ENCODE measurements at places on chromosomes 12 and 14. TPM values are rescaled to one million over a fixed set of nuclear protein-coding genes. Genes with fewer than 3 reads are reported as not detected.

The NEK9 gene
- 165 TPM for total RNA-seq

The KRT4 gene
- total RNA-seq = not detected

The RERGL gene
- total RNA-seq = 2.1 TPM

The PIWIL1 gene
- total RNA-seq = not detected

The KIF26A gene
- total RNA-seq = 11.8 TPM

The SLC10A1 gene
- total RNA-seq = not detected

The KRT77 gene
- not detected for total RNA-seq

The CIDEB gene
- 59.5 TPM for total RNA-seq

The FAM186B gene
- 2.3 TPM for total RNA-seq

The ANAPC7 gene
- 27.4 TPM for total RNA-seq

The NEUROD4 gene
- total RNA-seq = 1.3 TPM

The GXYLT1 gene
- 11.9 TPM for total RNA-seq

The GZMB gene
- total RNA-seq = 2.9 TPM

The MAP3K9 gene
- total RNA-seq = 4.3 TPM

The MRPL52 gene
- 58.3 TPM for total RNA-seq

The TEAD4 gene
- 16.6 TPM for total RNA-seq

The OAS1 gene
- total RNA-seq = 17.2 TPM

The FGF23 gene
- total RNA-seq = not detected

The RBP5 gene
- 10.8 TPM for total RNA-seq

The LRP1-AS gene
- total RNA-seq = not detected

The KLRC2 gene
- not detected for total RNA-seq

The ERP27 gene
- total RNA-seq = 1.6 TPM

The FKBP4 gene
- total RNA-seq = 31.3 TPM

The BATF gene
- 4.6 TPM for total RNA-seq

The RAP1B gene
- total RNA-seq = 113 TPM

The OVCH1 gene
- total RNA-seq = 0.11 TPM

The UNC119B gene
- total RNA-seq = 97.5 TPM

The NELL2 gene
- 20.8 TPM for total RNA-seq

The MYH6 gene
- total RNA-seq = 1.5 TPM

The ZC2HC1C gene
- 9.5 TPM for total RNA-seq

The ISCU gene
- total RNA-seq = 1,219 TPM

The CELA1 gene
- total RNA-seq = 1.2 TPM

The SMIM41 gene
- not detected for total RNA-seq

The DTD2 gene
- total RNA-seq = 21.4 TPM

The ABCC9 gene
- total RNA-seq = 30.4 TPM

The CLEC1A gene
- 2.4 TPM for total RNA-seq

The CMKLR1 gene
- total RNA-seq = 19.6 TPM

The MARK3 gene
- total RNA-seq = 102 TPM

The CACNA1C gene
- total RNA-seq = 3.0 TPM

The GPR84 gene
- 3.5 TPM for total RNA-seq

The KCNC2 gene
- not detected for total RNA-seq

The USP44 gene
- total RNA-seq = 2.8 TPM

The NKX2-8 gene
- total RNA-seq = not detected

The GPD1 gene
- total RNA-seq = 2.2 TPM

The CRY1 gene
- 20.8 TPM for total RNA-seq

The PLCZ1 gene
- not detected for total RNA-seq

The NINJ2 gene
- total RNA-seq = 1.1 TPM

The CLEC1B gene
- 2.1 TPM for total RNA-seq

The MYF6 gene
- total RNA-seq = not detected
